ENCODE measurements at places on chromosomes 3 and 15. TPM values are rescaled to one million over a fixed set of nuclear protein-coding genes. Genes with fewer than 3 reads are reported as not detected.

Gene TLR9
- 0.13 TPM for total RNA-seq

Gene RAB11A
- total RNA-seq: 316 TPM

Gene ERICH6
- total RNA-seq: 0.46 TPM

Gene SLC25A36
- total RNA-seq: 94.4 TPM

Gene GUCA1C
- total RNA-seq: not detected

Gene CA12
- not detected for total RNA-seq

Gene ATG7
- total RNA-seq: 33.5 TPM

Gene FRMD5
- 20.3 TPM for total RNA-seq

All from adrenal gland (tissue), 19 donors.